Activated T-cell treated with anti-CD3 and anti-CD28 coated beads, Interleukin-2, amount 50 U/mL, for 72 hours (primary cell): ENCODE measurements at places on chromosomes 6 and 20.

DNA sequence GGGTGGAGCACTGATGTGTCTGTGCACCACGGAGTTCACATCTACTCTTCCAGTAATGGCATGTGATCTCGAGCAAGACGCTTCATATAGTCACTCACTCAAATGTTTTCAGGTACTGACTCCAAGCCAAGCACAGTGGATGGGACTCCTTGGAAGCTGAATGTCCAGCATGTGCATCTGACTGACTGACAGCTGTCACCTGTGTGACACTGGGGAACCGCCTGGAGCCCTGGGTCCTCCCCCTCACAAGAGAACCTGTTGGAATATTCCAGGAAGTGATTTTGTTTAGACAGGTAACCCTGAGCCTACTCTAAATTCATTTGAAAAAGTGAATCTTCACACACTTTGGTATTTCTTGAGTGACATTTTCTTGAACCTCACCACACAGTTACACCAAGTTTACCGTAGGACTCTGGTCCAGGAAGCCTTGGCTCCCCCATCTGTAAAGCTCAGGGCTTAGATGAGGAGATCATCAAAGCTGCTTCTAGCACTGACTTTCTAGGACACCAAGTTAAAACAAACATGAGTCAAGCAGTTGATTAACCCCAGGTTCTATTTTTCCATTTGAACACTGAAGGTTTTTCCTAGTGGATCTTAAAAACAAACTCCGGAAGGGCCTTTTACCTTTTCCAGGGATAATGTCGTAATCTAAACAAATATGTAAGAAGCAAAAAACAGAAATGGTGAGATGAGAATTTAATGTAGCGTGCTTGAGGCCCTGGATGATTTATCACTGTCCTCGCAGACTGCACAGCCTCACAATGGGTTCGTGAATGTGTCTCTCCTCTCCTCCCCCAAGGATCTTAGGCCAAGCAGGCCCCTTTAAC lies 50.1 kb downstream of the EDN3 start:
- no peak overlapping the region for H3K27ac ChIP-seq
- no peak overlapping the region for H3K4me3 ChIP-seq
- no peaks in the 10 kb centered on the region for H3K4me1 ChIP-seq
- DNase-seq, result no peak
- no peaks in the 10 kb centered on the region for H3K36me3 ChIP-seq
- H3K27me3 ChIP-seq, result no peaks in the 10 kb centered on the region

- DNase-seq, result no peak
- no peaks in the 10 kb centered on the region for H3K27me3 ChIP-seq
- H3K4me3 ChIP-seq, result peak overlapping the region; percentile 96
- H3K27ac ChIP-seq, result peak overlapping the region; percentile 92
- H3K36me3 ChIP-seq, result peaks cover 11% of the 10 kb centered on the region
These were observed 7.0 kb downstream of the SYNGAP1 start for GRCh38 chr6:33426590-33427511.

GRCh38 chr6:76441875-76442274 lies 369.4 kb upstream of the IMPG1 start:
- H3K27me3 ChIP-seq, result no peaks in the 10 kb centered on the region
- H3K36me3 ChIP-seq, result no peaks in the 10 kb centered on the region
- no peak for DNase-seq
- H3K4me3 ChIP-seq, result no peak overlapping the region

DNA sequence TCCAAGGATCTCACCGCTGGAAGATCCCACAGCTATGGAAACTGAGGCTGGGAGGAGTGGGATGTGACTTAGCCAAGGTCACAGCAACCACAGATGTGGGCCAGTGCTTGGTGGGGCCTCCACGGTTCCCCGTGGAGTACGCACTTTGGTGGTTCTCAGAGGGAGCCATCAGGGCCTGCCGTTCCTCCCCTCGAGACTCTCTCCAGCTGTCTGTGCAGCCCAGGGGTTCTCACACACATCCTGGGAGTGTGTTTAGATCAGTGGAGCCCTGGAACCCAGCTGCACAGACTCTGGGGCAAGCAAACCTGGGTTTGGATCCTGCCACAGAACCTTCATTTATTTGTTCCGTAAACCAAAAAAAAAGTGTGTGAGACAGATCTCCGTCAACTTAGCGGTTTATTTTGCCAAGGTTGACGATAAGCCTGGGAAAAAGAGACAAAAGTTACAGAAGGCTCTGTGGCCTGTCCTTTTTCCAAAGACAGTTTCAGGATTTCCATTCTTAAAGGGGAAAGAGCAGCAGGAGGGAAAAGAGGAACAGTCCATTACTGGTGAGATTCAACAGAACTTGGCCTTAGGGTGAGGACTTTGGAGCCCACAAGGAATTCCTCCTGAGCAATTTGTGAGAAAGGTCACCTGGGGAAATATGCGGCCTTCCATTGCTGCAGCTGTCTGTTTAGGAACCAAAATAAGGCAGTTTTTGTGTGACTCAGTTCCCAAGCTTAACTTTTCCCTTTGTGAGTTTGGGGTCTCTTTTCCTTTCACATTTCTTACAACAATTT lies 13.6 kb upstream of the MYMX start:
- H3K27me3 ChIP-seq, result peaks cover 7% of the 10 kb centered on the region
- H3K27ac ChIP-seq, result no peak overlapping the region
